ENCODE measurements at places on chromosomes 3 and 15. TPM values are rescaled to one million over a fixed set of nuclear protein-coding genes. Genes with fewer than 3 reads are reported as not detected.

The LRTM1 gene
- not detected for total RNA-seq

The MESP1 gene
- total RNA-seq: 0.37 TPM

The LRRFIP2 gene
- total RNA-seq: 78.5 TPM

The FAM3D gene
- total RNA-seq: not detected

The CCDC9B gene
- 3.7 TPM for total RNA-seq

The PPP1R14D gene
- total RNA-seq: not detected

The VIPR1 gene
- total RNA-seq: 31.2 TPM

The EXD1 gene
- total RNA-seq: not detected

The PP2D1 gene
- total RNA-seq: not detected

The ZNF501 gene
- 0.67 TPM for total RNA-seq

The RPP25 gene
- 0.54 TPM for total RNA-seq

The ARIH2 gene
- 171 TPM for total RNA-seq

The GCNT3 gene
- total RNA-seq: not detected

The CYP1A2 gene
- not detected for total RNA-seq

The MME gene
- not detected for total RNA-seq

The SEMA6D gene
- total RNA-seq: not detected

The B4GALT4 gene
- total RNA-seq: 13.1 TPM

The ANKUB1 gene
- not detected for total RNA-seq

The FBLN2 gene
- total RNA-seq: not detected

The CPLX3 gene
- total RNA-seq: 0.35 TPM

The APOD gene
- not detected for total RNA-seq

The PAK6 gene
- not detected for total RNA-seq

The STOML1 gene
- total RNA-seq: 5.9 TPM

The PATL2 gene
- total RNA-seq: 44.1 TPM

The PARP15 gene
- total RNA-seq: 87.0 TPM

The GOLGA8J gene
- total RNA-seq: not detected

The MEGF11 gene
- total RNA-seq: not detected

The PLA2G4F gene
- not detected for total RNA-seq

The GTF2A2 gene
- total RNA-seq: 61.5 TPM

The STXBP5L gene
- not detected for total RNA-seq

The PDIA5 gene
- 1.3 TPM for total RNA-seq

The CGNL1 gene
- total RNA-seq: not detected
